ENCODE measurements at places on chromosomes 4 and X.

GRCh38 chr4:47750788-47751187 is 87.1 kb downstream of the CORIN start:
- DNase-seq = no peak

- no peak for DNase-seq
These were observed 91.3 kb downstream of the MFAP3L start for GRCh38 chr4:169934794-169935429.

DNA sequence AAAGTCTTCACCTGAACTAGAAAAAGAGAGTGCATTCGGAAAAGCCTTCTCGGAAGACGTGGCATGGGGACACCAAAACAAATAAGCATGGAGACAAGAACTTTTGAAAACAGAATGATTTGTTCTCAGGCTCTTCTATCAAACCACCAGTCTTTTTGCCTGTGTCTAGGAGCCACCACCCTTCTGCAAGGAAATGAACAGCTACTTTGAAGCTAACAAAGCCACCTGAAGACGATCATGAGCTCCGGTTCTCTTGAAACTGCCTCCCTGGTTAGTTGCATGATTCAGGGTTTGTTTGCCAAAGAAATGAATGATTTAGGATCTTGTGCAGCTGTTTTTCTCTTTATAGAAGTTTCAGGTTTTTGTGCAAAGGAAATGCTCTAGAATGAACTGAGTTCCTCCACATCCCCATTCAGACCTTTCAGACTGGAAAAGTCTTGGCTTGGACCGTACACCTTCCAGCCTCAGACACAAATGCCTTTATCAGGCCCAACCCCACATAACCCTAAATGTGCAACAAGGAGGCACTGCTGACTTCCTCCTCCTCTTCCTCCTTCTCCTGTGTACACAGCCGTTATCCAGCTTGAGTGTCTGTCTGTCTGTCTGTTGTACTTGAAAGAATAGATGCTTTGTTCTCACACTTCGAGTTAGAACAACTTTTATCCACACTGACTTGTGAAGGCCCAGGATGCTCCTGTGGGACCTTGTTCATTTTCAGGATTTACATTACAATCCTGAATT is 334.8 kb upstream of the KLF3 start:
- no peak for DNase-seq

DNA sequence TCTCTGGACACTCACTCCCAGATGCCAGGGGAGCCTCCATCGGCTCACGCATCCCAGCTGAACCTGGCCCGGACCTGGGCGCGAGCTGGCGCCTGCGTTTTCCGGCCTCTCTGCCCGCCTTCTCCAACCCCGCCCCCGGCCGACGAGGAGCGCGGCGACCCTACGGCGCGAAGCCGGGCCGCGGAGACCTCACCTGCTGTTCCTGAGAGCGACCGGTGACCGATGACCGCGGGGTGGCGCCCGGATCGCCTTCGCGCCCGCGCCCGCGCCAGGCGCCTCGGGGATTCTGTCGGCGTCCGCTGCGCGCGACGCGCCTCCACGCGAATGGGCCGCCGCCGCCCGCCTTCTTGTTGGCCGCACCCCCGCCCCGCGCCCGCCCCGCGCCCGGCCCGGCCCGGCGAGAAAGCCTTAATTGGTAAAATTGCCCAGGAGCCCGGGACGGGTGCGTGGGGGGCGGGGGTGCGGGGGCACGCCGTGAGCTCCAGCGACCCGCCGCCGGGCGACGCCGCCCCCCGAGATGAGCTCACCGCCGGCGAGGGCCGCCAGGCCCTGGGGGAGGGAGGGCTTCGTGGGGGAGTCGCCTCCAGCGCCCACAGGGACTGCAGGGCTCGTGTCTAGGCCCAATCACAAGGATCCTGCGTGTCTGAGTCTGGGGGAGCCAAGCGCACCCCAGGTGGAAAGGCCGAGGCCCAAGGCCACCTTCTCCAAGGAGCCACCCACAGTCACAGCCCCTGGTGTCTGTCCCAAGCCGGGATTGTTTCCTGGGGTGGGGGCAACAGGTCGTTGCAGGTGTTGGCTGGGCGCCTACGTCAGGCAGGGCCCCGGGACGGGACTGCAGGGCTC is at the start of gene FLNA:
FLNA (minus strand) TSS at position 322 of the 843 bp plus-strand sequence. CDS start 3,389 bp downstream, outside the sequence.
- DNase-seq = no peak

DNA sequence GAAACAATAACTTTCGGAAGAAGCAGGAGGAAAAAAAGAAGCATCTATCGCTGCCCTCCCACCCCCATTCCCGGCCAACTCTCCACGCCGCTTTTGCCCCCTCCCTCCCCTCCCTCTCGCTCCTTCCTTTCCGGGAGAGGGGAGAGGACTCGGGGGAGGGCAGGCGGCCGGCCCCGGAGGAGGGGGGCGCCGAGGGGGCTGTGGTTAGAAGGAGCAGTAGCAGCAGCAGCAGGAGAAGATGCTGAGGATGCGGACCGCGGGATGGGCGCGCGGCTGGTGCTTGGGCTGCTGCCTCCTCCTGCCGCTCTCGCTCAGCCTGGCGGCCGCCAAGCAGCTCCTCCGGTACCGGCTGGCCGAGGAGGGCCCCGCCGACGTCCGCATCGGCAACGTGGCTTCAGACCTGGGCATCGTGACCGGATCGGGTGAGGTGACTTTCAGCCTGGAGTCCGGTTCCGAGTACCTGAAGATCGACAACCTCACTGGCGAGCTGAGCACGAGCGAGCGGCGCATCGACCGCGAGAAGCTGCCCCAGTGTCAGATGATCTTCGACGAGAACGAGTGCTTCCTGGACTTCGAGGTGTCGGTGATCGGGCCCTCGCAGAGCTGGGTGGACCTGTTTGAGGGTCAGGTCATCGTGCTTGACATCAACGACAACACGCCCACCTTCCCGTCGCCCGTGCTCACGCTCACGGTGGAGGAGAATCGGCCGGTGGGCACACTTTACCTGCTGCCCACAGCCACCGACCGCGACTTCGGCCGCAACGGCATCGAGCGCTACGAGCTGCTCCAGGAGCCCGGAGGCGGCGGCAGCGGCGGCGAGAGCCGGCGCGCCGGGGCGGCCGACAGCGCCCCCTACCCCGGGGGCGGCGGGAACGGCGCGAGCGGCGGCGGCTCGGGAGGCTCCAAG is 1.3 kb downstream of the PCDH7 start:
- DNase-seq = no peak

DNA sequence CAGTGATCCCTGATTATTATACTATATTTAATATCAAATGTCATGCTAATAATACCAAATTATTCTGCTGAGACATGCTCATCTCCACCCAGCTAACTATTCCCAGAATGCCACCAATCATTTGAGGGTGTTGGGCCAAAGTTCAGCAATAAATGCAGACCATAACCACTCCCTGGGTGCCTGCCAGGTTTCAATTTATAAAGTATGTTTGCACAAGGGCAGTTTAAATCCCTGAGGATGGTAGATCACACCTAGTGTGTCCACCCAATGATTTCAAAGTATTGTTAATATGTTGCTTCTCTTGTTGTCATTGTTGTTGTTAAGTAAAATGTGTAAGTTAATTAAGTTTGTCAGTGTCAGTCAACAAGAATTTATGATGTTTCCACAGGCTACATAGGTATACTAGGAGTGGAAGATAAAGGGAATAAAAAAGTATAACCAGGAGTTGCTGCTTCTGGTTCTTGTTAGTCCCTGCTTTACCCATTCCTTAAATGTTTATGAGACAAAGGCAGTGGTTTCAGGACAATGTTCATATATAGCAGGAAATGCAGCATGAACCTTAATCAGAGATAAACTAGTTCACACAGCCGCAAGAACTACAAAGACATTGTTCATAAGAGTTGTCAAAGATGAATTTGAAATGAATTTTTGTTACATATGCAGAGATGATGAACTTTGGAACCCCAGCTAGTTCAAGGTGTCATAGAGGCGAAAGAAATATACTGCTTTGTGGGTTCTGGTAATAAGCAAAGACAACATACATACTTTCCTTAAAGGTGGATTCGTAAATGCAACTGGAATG is 25.5 kb downstream of the HPGD start:
- no peak for DNase-seq

- no peak for DNase-seq
These were observed 8.2 kb upstream of the AFF1 start for GRCh38 chr4:86926435-86927086.

- DNase-seq = no peak
These were observed 290.7 kb upstream of the FAM241A start for GRCh38 chr4:111854494-111855087.

DNA sequence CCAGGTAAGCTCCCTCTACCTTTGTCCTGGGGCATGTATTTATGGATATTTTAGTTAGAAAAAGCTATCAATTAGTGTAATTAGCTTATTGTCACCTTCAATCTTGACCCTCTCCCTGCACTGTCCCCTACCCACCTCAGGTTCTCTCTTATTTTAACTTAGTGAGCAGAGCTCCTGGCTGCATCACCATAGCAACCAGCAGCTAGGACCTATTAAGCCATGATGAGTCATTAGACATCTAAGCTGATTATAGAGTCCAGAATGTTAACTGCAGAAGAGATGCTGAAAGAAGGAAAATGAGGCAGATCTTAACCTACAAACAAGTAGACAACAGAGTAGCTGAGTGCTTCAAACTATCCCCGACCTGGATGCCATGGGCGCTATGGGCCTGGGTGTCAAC is 36.6 kb downstream of the MAGEE2 start:
- no peak for DNase-seq

DNA sequence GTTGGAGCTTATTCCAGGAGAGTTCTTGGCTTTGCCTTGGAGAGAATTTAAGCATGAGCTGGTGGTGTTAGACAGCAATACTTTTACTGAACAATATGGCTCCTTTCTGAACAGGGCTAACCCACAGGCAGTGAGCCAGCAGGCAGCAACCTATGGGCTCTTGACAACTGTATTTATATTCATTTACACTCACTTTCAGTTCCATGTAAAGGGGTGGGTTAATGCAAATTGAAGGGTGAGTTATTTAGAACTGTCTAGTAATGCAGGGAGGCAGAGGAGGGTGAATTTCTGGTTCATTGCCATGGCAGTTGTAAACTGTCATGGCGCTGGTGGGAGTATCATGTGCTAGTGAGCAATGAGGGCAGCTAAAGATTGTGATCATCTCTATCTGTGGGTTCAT is 15.7 kb downstream of the FOXR2 start:
- DNase-seq = no peak
